Fibroblast of gingiva (primary cell): ENCODE measurements at places on chromosomes 6 and 20.

DNA sequence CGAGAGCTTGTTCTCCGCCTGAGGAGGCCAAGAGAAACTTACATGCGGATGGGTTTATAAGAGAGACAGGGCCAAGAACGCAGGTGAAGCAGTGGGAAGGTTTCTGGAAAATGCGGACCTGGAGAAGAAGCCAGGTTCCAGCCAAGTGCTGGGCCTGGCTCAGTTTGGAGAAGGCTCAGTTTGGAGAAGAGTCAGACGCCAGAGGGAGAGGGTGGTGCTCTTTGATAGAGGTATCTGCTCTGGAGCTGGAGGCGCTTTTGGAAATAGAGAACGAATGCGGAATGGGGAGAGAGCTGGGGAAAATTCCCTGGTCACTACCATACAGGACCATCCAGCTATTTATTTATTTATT, 753 bp downstream of the RSPH9 start:
- no peak for DNase-seq

- DNase-seq = no peak
These were observed 5.5 kb upstream of the GABRR1 start for GRCh38 chr6:89222712-89223039.

GRCh38 chr20:47160240-47160639, 196.3 kb downstream of the ZMYND8 start:
- no peak for DNase-seq

GRCh38 chr20:34171640-34172039, 59.6 kb upstream of the EIF2S2 start:
- DNase-seq = no peak

- DNase-seq = no peak
These were observed 41.6 kb downstream of the CDKAL1 start for GRCh38 chr6:20575704-20576451.

DNA sequence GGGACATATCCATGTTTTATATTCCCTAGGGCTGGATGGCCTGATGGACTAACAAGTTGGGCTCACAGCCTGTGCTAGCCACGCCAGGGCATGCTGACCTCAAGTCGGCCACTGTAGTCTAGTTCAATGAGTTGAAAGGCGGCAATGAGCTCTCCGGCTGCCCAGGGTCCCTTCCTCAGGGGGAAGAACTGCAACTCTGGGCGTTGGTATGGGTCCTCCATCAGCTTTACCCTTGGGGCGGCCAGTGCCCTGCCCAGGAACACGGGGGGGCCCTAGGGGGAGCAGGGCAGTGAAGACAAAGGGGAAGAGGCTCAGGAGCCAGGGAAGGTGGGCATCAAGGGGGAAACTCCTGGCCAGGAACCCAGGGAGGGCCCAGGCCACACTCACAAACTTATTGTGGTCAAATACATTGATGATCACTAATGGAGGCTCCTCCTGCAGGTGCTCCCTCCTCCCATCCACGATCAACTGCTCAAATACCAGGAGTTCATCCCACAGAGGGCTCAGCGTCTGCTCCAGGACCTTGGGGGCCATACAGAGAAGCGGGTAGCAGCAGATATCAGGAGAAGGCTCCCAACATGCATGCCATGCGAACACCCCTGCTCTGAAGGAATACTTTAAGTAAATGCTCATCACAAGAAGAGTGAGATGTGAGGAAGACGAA, 32.8 kb upstream of the SPAG4 start:
- DNase-seq = no peak

DNA sequence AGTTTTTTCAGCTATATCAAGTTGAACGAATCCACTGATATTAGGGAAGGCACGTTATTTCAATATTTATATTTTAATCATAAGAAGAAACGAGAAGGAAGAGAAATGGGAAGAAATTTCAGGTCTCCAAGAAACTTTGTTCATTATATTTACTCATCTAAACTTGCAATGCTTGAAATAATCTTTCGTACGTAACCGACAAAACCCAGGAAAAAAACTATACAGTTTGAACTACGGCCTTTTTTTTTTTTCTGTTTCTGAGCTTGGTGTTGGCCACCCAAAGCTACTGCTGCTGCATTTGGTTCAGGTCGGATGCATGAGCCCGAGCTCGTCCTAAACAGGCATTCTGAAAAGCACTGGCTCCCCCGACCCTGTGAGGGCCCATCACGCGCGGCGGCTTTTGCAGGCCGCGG, 548 bp downstream of the PERP start:
- no peak for DNase-seq

DNA sequence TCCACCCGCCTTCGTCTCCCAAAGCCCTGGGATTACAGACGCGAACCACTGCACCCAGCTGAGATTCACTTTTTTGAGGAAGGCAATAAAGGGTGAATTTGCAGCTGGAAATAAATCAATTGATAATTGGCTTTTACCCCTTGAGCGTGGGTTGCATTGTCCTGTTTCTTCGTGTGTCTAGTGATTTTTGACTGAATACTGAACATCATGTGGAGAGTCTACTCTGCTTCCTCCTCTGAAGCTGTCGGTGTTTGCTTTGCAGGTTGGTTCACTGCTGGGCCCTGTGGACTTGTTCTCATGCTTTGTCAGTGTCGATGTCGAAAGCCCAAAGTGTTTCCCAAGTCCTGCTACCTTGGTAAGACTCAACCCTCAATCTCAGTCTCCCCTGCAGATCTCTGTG, 5.8 kb upstream of the EEF1A2 start:
- DNase-seq = no peak

DNA sequence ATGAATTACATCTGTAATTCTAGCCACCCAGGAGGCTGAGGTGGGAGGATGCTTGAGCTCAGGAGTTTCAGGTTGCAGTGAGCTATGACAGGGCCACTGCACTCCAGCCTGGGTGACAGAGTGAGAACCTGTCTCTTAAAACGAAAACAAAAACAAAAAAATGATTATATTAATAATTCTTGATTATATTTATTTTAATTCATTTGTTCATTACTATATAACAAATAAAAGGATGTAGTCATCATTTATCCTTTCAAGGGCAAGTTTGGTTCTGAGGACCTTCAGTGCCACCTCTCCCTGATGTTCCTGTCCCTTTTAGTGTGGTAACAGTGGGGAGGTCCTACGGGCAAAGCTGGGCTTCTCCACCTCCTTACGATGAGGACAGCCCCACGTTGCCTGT, 167.1 kb upstream of the SCGN start:
- DNase-seq = no peak

GRCh38 chr20:48682529-48683363, 145.1 kb downstream of the PREX1 start:
- peak; percentile 98 for DNase-seq

DNA sequence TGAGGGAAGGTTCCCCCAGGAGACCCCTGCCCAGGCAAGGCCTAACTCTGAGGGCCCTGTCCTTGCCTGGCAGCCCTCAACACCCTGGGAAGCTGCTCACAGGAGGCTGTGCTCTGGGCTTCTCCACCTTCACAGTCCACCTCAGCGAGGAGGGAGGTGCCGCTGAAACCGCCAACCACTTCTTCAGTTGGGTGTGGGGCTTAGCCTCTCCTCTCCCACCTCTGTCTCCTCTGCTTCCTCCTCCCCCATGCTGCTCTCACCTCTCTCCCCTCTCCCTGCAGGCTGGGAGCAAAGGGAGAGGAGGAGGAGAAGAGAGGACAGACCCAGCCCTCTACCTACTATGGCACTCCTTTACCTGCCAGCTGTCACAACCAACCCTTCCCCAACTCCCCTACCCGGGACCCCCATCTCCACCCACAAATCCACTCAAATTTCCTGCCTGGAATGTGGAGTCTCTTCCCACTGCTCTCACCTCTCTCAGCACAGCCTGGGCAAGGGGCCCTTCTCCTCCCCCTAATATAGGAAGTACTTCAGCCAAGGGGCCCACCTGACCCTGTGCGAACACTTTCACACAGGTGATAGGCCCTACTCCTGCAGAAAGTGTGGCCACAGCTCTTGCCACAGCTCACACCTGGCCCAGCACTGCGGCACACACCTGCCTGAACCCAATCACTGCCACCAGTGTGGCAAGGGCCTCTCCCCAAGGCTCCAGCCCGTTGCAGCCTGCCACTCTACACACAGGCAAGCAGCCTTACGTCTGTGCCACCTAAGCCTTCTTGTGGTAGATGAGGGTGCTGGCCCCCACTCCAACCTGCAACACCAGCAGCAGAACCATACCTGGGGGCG, 7.2 kb downstream of the RING1 start:
- DNase-seq = no peak

- DNase-seq = no peak
These were observed 14.7 kb downstream of the AKIRIN2 start for GRCh38 chr6:87687296-87687695.

DNA sequence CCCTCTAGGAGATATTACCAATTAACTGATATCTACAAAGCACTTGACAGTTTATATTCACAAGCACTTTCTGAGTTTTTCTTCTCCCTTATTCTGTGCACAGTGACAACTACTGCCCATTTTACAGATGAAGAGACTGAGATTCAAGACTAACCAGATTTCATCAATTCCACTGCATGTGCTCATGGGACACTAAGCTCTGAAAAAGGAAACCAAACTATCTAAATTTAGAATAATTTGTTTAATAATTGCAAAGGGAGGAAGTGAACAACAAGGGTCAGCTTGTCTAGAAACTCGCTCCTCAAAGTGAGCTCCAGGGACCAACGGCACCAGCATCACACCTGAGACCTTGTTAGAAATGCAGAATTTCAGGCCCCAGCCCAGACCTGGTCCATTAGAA, 50.8 kb upstream of the MYLIP start:
- DNase-seq = no peak

GRCh38 chr6:166757232-166758135, 130.4 kb upstream of the RPS6KA2 start:
- peak; percentile 12 for DNase-seq

DNA sequence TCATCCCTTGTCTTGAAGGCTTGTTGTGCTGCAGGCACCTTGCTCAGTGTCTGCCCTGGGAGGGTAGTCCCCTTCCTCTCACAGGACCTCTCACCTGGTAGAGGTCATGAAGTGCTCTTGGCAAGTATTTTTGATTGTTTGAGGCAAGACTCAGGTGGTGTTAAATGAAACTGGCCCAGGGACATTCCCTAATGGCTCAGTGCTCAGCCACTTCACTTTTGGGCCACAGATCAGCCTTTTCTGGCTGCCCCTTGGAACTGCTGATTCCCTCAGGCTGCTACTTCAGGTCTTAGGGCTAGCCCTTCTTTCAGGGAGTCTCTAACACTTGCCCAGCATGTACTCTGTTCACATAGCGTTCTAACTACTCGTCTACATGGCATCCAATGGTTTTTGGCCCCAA, 111.3 kb downstream of the RNF144B start:
- no peak for DNase-seq

DNA sequence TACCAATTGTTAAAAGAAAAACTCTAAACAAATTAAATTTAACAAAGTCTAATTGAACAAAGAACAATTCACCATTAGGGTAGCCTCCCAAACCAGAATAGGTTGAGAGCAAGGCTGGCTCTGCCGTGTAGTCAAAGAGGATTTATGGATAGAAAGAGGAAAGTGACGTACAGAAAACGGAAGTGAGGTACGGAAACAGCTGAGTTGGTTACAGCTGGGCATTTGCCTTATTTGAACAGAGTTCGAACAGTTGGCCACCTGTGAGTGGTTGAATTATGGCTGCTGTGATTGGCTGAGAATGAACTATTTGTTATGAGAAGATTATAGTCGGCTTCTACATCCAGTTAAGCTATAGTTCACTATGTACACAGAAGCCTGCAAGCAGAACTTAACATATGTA, 18.5 kb upstream of the ISM1 start:
- DNase-seq = no peak

DNA sequence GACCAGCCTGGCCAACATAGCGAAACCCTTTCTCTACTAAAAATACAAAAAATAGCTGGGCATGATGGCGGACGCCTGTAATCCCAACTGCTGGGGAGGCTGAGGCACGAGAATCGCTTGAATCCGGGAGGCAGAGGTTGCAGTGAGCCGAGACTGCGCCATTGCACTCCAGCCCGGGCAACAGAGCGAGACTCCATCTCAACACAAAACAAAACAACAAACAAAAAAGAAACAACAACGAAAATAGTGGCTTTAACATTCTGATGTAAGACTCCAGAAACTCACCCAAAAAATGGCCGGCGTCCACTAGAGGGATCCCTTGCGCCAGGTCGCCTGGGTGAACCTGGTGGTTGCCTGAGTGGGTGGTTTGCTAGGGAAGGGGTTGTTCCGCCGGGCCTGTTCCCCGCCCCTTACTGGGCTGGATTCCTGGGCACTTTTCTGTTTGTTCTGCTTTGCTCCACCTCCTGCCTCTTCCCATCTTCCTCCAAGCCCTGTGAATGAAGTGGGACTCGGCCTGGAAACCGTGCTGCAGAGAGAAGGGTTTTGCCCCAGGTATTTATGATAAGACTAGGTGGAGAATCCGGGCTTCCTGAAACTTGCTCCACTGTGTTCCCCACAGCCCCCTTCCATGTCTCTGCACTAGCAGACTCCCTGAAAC, 1.5 kb downstream of the PABPC1L start:
- DNase-seq = peak; percentile 32

- no peak for DNase-seq
These were observed 28.7 kb downstream of the FKBP1A start for GRCh38 chr20:1364106-1364505.

DNA sequence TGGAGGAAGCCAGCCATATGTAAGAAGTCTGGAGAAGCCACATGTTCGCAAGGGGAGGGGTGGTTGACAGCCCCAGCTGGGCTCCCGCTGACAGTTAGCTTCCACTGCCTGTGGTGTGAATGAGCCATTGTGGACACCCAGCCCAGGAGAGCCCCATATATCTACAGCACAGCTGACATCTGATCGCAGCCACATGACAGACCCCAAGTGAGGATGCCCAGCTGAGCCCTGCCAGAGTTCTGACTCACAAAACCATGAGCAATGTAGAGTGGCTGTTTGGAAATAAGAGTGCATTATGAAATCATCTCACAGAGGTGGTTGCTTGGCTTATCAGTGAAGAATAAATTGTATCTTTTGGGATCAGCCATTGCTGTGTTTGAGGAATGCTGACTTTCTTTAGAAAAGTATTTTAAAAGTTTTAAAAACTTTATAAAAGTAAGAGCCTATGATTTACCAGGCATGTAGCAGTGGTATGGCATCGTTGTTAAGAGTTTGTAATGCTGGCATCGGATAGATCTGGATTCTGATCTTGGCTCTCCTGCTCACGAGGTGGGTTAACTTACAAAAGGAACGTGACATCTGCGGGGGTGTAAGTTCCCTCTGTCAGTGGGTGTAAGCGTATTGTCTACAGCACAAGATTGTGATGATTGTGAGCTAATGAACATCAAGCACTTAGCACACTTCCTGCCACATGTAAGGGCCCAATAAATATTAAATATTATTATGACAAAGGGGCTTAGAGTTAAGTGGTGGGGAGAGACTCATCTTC, 24.1 kb downstream of the CFAP61 start:
- peak; percentile 52 for DNase-seq

GRCh38 chr6:157710604-157711003, 112.4 kb upstream of the SNX9 start:
- DNase-seq = peak; percentile 67

DNA sequence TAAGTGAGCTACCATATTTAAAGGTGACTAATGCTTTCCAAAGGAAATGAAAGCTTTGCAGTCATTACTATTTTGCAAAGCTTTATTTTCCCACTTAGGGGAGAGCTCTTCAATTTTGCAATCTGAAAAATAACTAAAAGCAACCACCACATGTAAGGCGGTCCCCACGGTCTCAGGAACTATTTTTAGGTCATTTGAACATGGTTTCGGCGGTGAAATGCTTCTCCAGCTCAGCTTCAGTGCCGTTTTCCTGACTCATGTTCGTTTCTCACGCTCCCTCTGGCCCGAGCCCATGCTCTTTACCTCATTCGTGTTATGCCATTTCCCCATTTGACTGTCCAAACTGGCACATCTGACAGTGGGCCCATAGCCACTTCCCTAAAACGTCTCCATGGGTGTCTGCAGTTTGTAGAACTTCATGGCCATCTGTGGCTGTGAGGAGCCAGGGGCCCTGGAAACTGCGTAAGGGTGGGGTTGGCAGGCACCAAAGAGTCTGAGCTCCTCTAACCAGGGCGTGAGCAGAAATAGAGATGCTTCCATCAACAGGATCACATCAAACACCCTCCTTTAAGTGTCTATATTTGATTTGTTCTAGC, 46.5 kb downstream of the ADTRP start:
- DNase-seq = peak; percentile 93
